ENCODE measurements at places on chromosomes 4 and X. TPM values are rescaled to one million over a fixed set of nuclear protein-coding genes. Genes with fewer than 3 reads are reported as not detected.

The TMPRSS11D gene
- total RNA-seq: not detected

The ZNF157 gene
- 0.25 TPM for total RNA-seq

The MFAP3L gene
- 1.7 TPM for total RNA-seq

DNA sequence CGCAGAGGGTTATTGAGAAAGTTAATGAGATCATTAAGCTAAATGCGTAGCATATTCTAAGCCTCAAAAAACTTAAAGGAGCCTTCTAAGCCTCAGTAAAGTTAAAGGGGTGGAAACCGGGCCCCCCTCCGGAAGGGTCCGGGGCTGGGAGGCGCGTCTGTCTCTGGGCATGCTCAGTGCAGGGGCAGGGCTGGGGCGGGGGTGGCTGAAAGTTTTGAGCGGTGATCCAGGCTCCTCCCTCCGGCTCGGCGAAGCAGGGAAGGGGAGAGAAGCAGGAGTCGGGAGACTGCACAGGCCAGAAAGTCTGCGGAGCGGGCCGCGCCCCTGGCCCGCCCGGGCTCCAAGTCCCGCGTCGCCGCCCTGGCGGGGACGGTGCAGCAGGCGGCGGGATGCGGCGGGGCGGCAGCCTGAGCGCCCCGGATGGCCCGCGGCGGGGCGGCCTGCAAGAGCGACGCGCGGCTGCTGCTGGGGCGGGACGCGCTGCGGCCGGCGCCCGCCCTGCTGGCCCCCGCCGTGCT is at the start of gene EVC:
Gene EVC (plus strand): TSS at position 241 of the 518 bp plus-strand sequence. CDS start 180 bp downstream, at position 421.
- DNase-seq: peak; percentile 36

The CCDC158 gene
- not detected for total RNA-seq

- DNase-seq: no peak
Observed at GRCh38 chr4:80852061-80852460, 178.4 kb upstream of the BMP3 start.

The HAUS7 gene
- 50.8 TPM for total RNA-seq

GRCh38 chrX:10769696-10770619 is 149.6 kb upstream of the MID1 start:
- DNase-seq: peak; percentile 11

The GLRA3 gene
- not detected for total RNA-seq

- DNase-seq: peak; percentile 43
Observed at GRCh38 chr4:155759372-155760252, 791 bp downstream of the GUCY1B1 start.

DNA sequence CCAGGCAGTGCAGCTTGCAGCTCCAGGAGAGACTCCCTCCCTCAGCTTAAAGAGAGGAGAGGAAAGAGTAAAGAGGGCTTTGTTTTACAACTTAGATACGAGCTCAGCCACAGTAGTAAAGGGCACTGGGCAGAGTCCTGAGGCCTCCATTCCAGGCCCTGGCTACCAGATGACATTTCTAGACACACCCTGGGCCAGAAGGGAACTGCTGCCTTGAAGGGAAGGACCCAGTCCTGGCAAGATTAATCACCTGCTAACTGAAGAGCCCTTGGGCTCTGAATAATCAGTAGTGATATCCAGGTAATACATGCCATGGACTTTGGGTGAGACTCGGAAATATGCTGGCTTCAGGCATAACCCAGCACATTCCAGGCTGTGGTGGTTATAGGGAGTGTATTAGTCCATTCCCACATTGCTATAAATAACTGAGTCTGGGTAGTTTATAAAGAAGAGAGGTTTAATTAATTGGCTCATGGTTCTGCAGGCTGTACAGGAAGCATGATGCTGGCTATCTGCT is 15.3 kb upstream of the SLC16A2 start:
- no peak for DNase-seq

The PAGE2 gene
- not detected for total RNA-seq

- DNase-seq: no peak
Observed at GRCh38 chrX:15903186-15903681, 48.6 kb upstream of the AP1S2 start.

The SPACA5 gene
- not detected for total RNA-seq

DNA sequence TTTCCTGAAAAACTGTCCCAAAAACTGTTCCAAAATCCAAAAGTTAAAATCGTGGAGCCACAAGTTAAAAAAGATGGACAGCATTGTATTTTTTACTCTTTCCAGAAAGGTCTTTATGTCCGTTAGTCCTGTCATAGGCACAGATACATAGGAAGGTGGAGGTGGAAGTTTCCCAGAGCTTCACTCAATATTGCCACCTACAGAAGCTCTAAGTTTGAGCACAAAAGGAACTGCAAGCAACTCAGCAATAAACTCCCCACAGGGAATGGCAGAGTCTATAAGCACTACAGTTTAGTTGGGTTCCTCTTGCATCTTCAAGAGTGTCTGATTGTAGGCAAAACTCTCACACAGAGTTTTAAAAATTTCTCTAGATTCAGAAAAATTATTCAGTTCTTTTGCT is 22.0 kb upstream of the UGT2B4 start:
- DNase-seq: no peak

GRCh38 chrX:15014281-15014680 is 141.1 kb downstream of the MOSPD2 start:
- peak; percentile 9 for DNase-seq

DNA sequence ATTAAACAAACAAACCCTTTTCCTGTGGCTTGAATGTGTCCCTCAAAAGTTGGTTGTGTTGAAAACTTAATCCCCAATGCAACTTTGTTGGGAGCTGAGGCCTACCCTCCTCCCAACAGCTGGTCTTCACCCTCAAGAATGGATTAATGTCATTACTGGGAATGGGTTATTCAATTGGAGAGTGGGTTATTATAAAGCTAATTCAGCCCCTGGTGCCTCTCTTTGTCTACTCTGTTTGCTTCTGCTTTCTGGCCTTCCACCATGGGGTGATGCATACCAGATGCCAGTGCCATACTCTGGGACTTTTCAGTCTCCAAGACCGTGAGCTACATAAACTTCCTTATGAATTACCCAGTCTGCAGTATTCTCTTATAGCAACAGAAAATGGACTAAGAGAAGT is 706.5 kb downstream of the CCSER1 start:
- no peak for DNase-seq

DNA sequence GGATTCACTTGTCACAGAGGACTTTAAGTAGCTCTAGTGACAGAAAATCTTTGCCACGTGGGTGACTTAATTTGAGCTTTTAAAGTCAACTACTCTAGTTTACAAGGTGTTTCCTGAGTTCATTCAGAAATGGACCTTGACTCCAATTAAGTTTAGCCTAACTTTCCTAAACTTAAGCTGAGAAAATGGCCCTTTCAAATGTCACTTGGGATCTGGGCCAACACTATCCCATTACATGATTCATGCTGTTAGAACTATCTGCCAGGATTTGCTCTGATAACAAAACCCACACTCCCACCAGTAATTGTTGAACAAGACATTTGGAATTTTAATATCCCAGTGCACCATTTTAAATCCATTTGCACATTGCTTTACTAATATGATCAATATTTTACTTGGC is 40.8 kb downstream of the C4orf46 start:
- DNase-seq: no peak

DNA sequence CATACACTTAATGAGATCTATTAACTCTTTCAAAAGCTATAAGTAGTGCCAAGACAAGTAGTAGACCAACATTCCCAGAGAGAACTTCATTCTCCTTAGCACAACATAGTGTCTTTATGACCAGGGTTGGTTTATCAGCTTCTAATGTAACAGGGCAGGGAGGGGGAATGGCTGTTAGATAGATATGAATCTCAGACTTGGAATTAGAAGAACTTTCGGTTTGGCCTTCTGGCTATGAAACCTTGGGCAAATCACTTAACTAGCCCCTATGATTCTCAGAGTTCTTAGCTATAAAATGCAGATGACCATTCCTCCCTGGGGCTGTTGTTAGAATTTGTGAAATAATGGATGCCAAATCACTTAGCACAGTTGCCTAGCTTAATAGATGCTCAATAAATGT is 132.2 kb downstream of the SLC10A7 start:
- no peak for DNase-seq

- DNase-seq: no peak
Observed at GRCh38 chr4:19164334-19164733, 1087.4 kb upstream of the SLIT2 start.

DNA sequence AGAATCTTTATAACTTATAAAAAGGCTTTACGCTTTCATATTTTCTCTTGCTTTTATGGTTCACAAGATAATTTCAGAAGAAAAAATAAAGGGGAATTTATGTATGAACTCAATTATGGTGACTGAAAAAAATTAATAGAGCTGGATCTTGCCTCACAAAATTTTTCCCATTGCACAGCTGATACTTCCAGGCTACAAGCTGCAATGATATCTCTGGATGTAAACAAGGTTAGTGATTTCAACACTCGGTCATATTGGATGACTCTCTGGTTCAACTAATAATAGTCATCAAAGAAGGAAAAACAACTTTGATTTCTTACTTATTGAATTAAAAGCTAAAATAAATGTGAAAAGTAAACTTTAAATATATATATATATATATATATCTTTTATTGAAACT is 868.0 kb downstream of the FAT4 start:
- no peak for DNase-seq

The SSX1 gene
- not detected for total RNA-seq

DNA sequence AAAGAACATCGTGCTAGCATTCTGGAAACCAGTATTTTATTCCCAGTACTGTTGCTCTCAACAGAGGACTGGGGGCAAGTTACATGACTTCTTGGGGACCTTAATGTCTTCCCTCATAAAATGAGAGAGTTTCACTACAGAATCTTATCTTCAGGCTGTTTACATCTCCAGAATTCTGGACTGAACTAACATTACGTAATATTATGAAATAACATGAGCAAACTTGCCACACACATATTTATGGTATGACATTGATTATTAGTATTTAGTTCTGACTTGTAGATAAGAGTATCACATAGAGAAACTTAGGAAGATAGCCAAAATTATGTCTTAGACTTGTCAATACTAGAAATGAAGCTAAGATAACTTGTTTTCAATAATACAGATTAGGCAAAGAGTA is 68.0 kb downstream of the NFKB1 start:
- no peak for DNase-seq

The AFM gene
- total RNA-seq: not detected

- DNase-seq: no peak
Observed at GRCh38 chr4:120667102-120667501, 255.4 kb downstream of the PRDM5 start.

The CLCN4 gene
- 2.6 TPM for total RNA-seq

The PNMA3 gene
- total RNA-seq: not detected
